Camera-type eye (tissue), 1 donor: ENCODE measurements at places on chromosomes 6 and 20. TPM values are rescaled to one million over a fixed set of nuclear protein-coding genes. Genes with fewer than 3 reads are reported as not detected.

The HLA-DRA gene
- 40.0 TPM for total RNA-seq

The PI3 gene
- not detected for total RNA-seq

The WFDC12 gene
- not detected for total RNA-seq

The RBPJL gene
- total RNA-seq, result not detected

The EPHA7 gene
- total RNA-seq, result 39.6 TPM

The TRAPPC3L gene
- total RNA-seq, result 0.38 TPM

The ELOVL4 gene
- 35.3 TPM for total RNA-seq

The TMC2 gene
- total RNA-seq, result not detected

The TNFAIP3 gene
- 24.8 TPM for total RNA-seq

The ITPR3 gene
- 9.6 TPM for total RNA-seq

The MEP1A gene
- total RNA-seq, result not detected

The SCUBE3 gene
- 10.0 TPM for total RNA-seq

The MRPS18A gene
- total RNA-seq, result 35.5 TPM

The PKIB gene
- total RNA-seq, result 19.4 TPM

The RTF2 gene
- total RNA-seq, result 66.9 TPM

The AGER gene
- 2.6 TPM for total RNA-seq

The DACT2 gene
- 15.9 TPM for total RNA-seq

The ACTL10 gene
- total RNA-seq, result 0.49 TPM

The SERPINB1 gene
- 25.7 TPM for total RNA-seq

The SAPCD1 gene
- total RNA-seq, result 3.8 TPM

The GJA10 gene
- 2.5 TPM for total RNA-seq

The TFAP2D gene
- 1.3 TPM for total RNA-seq

The HMGN4 gene
- 51.3 TPM for total RNA-seq

The PRKN gene
- total RNA-seq, result 19.5 TPM

The PARD6B gene
- total RNA-seq, result 31.1 TPM

The ACSS1 gene
- 30.0 TPM for total RNA-seq

The COL21A1 gene
- 44.6 TPM for total RNA-seq

The CST5 gene
- total RNA-seq, result not detected

The SYNDIG1 gene
- 17.6 TPM for total RNA-seq

The MCCD1 gene
- total RNA-seq, result not detected

The BMP2 gene
- 15.4 TPM for total RNA-seq

The TP53INP2 gene
- total RNA-seq, result 13.9 TPM

The RSPH9 gene
- total RNA-seq, result 1.7 TPM

The OR2J3 gene
- not detected for total RNA-seq

The CST7 gene
- 0.60 TPM for total RNA-seq

The VGLL2 gene
- total RNA-seq, result 2.8 TPM

The TMEM217 gene
- 0.44 TPM for total RNA-seq

The IER3 gene
- total RNA-seq, result 7.5 TPM

The ZNF391 gene
- total RNA-seq, result 4.6 TPM

The FAM184A gene
- 29.1 TPM for total RNA-seq

The CST11 gene
- total RNA-seq, result not detected

The ZNF165 gene
- 0.82 TPM for total RNA-seq

The TSHZ2 gene
- 14.7 TPM for total RNA-seq

The SAMD5 gene
- 23.1 TPM for total RNA-seq

The ANGPT4 gene
- total RNA-seq, result 0.60 TPM

The OPRL1 gene
- 3.5 TPM for total RNA-seq

The CDC40 gene
- total RNA-seq, result 41.9 TPM

The HSPA12B gene
- 17.8 TPM for total RNA-seq

The FGD2 gene
- 13.2 TPM for total RNA-seq

The ANKRD66 gene
- total RNA-seq, result not detected
